ENCODE measurements at places on chromosomes 2 and 18.
A peak's percentile ranks its signal among the peaks of the same experiment; 100 is the strongest.

DNA sequence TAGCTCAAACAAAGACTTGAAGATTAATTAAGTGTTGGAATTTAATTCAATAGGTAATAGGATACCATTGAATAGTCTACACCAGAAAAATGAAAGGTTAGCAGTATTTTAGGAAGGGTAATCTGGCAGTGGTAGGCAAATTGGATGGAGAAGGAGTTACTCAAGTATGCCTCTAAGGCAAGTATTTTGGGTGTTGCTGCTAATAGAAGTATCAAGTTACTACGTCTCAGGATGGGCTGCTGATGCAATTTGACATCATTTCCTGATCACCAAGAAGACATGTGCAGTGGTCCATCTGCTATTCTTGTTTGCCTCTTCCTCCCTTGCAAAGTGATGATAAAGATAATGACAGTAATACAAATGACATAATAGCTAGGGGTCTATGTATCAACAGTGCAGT lies 485.3 kb downstream of the TGIF1 start:
- no peak for DNase-seq

DNA sequence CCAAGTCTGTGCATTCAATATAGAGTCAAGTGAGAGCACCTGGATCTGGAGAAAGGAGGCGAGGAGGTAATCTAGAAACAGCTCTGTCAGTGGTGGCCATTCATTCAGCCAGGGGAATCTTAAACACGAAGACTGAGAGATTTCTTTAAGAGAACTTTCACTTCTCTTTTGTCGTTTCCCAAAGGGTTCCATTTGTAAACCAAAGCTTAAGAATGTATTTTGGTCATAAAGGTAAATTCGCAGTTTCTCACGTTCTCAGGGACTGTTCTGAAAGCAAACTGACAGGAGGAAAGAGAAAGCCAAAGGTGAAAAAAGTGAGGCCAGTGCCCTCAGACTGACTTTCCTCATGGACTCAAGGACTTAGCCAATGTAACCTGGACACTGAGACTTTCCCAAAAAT lies 513.5 kb downstream of the CMPK2 start:
- DNase-seq, result no peak

DNA sequence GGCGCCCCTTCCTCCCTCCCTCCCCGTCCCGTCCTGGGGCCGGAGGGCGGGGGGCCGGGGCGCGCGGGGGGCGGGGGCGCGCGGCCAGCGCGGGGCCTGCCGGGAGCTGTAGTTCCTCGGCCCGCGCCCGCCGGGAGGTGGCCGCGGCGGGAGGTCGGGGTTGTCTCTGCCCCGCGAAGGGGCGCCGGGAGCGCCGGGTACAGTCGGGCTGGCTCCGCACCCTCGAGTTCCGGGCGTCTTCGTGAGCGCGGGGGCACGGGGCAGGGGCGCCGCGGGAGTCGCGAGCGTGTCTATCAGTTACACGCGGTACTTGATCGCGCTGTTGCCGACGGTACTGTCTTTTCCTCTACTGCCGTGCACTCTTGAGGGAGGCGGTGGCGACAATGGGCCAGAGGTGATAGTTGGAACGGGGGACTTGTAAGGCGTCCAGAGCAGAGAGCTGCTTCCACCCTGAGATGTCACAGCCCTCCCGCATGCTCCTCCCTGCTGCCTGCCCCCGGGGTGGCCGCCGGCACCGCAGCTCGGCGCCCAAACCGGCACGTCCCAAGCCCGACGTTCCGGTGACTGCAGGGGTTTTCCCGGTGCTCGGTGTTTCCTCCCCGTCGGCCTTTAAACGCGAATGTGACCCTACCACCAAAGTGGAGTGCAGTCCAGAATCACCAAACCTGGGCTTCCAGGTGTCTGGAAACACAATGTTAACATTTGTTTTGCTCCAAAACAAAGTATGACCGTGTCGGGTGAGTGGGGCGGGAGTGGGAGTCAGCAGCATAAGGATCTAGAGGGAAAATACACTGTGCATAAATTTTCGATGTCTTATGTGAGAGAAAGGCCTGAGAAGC lies at the start of gene PRKD3:
Gene PRKD3 (minus strand): TSS at position 48 of the 839 bp plus-strand sequence. CDS start 8,309 bp downstream, outside the sequence.
- DNase-seq, result peak; percentile 28

- DNase-seq, result no peak
Measured at GRCh38 chr2:106581328-106581727, 94.2 kb downstream of the CD8B2 start.

- no peak for DNase-seq
Measured at GRCh38 chr2:188845692-188846091, 128.5 kb upstream of the COL3A1 start.

- no peak for DNase-seq
Measured at GRCh38 chr2:108477099-108477498, 28.1 kb downstream of the GCC2 start.

GRCh38 chr2:6423944-6424343 lies 441.8 kb downstream of the CMPK2 start:
- no peak for DNase-seq

GRCh38 chr2:192275632-192276031 lies 80.9 kb upstream of the TMEFF2 start:
- DNase-seq, result no peak

DNA sequence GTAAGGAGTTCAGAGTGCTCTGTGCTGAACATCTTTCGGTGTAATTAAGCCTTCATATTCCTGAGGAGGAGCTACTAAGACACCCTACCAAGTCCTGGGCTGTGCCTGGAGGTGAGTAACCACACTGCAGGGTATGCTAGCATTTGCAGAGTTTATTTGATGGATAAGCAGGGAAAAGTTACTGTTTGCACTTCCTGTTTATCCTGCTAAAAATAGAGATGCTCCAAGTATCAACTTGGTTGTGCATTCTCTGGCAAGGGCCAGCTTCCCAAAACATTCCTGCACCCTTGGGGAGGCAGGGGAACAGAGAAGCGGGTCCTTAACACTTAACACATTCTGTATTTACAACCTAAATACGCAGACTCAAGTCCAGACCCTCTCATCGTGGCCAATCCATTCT lies 49.8 kb downstream of the PARD6G start:
- DNase-seq, result no peak

GRCh38 chr2:236627193-236627592 lies 57.6 kb downstream of the ACKR3 start:
- no peak for DNase-seq

DNA sequence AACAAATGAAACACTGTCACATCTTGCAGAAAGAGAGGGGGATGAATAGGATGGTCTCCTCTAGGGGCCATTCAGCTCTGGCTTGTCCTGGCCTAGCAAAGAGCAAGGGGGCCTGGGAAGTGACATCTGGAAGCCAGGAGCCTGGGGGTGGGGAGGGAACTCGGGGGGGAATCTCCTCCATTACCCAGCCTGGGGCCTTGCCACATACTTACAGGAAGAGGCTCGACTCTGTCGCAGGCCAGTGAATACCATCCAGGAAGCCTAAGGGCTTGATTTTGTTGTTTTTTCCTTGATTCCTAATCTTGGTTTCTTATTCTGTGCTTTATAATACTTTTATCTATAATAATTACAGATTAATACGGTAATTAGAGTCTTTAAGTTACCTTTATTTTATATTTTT lies 797.5 kb upstream of the ID2 start:
- no peak for DNase-seq

DNA sequence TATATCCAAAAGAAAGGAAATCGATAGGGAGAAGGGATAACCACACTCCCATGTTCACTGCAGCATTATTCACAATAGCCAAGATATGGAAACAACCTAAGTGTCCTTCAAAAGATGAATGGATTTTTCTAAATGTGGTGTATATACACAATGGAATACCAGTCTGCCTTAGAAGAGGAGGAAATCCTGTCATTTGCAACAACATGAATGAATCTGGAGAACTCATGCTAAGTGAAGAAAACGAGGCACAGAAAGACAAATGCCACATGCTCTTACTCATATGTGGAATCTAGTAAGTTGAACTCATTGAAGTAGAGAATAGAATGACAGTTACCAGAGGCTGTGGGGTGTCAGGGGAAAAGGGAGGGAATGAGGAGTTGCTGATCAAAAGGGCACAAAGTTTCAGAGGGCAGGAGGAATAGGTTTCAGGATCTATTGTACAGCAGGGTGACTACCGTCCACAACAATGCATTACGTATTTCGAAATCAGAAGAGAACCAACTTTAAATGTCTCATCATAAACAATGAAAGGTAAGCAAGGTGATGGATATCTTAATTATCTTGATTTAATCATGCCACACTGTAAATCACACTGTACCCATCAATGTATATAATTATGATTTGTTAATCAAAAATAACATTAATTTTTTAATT lies 46.1 kb downstream of the SIGLEC15 start:
- no peak for DNase-seq

- DNase-seq, result no peak
Measured at GRCh38 chr2:171793691-171794678, 100.1 kb downstream of the SLC25A12 start.

Measured in naive thymus-derived CD8-positive, alpha-beta T cell (primary cell).